ENCODE measurements at places on chromosomes 4 and X.
A peak's percentile ranks its signal among the peaks of the same experiment; 100 is the strongest.

DNA sequence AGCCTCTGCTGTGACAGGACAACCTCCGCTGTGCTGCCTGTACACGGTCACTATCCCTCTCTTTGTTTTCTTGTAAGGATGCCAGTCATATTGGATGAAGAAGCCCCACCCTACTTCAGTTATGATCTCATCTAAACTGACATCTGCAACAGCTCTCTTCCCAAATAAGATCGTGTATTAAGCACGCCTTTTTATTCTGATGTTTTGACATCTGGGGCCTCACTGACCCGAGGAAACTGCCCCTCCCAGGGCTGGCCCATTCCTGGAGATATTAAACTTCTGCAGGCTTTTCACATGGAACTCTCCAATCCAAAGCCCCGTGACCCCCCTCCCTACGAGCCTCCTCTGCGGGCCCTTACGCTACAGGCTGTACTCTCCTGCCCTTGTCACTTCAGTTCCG is 232.0 kb downstream of the ARHGAP10 start:
- no peak for DNase-seq

DNA sequence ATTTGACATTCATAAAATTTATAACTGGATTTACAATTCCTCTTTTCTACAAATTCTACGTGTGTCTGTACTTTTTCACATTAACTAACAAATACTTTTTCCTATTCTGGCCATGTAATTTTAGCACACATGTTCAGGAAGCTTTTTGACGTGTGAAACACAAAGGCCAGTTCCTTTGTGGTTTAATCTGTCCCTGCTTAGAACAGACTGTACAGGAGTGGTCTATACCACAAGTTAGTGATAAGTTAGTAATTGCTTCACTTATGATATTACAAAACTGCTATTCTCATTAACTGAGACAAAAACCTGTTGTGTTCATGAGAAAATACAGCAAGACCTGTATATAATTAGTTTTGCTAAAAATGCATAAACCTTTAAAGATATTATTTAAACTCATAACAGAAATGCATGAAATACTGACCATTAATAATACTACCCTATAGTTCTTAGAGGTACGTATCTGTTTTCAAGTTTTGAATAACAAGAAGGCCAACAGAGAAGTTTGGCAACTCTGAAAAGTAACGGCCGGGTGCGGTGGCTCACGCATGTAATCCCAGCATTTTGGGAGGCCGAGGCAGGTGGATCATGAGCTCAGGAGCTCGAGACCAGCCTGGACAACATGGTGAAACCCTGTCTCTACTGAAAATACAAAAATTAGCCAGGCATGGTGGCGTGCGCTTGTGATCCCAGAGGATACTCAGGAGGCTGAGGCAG is 13.7 kb upstream of the AREG start:
- no peak for DNase-seq

GRCh38 chr4:39559626-39560025 is 32.4 kb upstream of the UGDH start:
- no peak for DNase-seq

DNA sequence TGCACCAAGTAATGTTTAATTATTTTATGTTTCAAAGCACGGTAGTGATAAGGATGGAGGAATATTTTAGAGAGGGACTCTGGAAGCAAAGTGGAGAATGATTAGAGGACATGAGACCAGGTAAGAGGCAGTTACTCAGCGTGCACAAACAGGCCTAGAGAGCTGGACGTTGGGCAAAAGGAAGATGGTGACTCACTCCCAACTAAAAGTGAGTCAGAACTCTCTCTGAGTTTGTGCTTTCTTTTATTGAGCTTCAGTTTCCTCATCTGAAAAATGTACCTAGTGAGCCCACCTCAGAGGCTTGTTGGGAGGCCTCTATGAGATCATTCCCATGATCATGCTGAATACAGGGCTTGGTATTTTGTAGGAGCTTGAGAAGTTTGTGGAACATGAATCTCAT is 1.6 kb upstream of the ZC4H2 start:
- no peak for DNase-seq

GRCh38 chr4:182704077-182704476 is 213.1 kb downstream of the DCTD start:
- no peak for DNase-seq

DNA sequence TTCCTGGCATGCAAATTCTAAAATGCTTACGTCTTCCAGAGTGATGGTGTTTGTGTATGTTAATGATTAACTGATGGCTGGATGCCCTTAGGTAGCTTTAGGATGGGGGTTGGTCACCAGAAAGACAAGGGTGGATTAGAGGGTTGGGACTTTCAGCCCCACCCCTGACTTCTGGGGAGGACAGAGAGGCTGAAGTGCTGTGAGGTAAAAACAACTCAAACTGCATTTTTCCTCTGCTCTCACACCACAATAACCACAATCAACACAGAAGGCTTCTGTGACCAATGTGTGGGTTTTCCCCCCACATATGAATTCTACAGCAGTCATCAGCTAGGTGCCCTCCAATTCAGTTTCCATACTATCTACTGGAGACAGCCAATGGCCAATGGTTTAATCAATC is 18.7 kb upstream of the DDIT4L start:
- no peak for DNase-seq

- peak; percentile 25 for DNase-seq
These were observed 774 bp downstream of the ARMCX2 start for GRCh38 chrX:101658661-101659491.

GRCh38 chr4:109497511-109497910 is 62.5 kb upstream of the MCUB start:
- DNase-seq: no peak

DNA sequence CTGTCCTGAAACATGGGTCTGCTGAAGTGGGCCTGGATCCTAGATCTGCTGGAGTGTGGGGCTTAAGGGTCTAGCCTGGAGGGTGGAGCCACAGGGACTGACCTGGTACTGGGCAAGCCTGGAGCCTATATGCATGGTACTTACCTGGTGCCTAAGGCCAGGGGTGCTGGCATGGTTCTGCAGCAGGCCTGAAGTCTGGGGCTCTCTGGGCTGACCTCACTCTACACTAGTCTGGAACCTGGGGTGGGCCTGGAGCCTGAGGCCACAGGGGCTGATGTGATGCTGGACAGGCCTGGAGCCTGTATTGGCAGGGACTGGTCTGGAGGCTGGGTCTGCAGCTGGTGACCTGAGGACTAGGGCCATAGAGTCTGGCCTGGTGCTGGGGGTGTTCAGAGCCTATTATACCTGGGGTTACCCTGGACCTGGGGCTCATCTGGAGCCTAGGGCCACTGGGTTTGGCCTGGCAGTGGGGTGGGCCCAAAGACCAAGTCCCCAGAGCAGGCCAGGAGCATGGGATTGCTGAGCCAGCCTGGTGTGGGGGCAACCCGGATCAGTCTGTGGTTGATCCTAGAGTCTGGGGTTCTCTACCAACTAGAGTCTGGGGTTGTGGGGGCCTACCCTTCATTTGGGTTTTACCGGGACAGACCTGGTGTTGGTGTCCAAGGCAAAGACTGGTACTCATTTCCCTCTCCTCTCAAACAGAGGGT is 179.6 kb downstream of the SLC4A4 start:
- no peak for DNase-seq

DNA sequence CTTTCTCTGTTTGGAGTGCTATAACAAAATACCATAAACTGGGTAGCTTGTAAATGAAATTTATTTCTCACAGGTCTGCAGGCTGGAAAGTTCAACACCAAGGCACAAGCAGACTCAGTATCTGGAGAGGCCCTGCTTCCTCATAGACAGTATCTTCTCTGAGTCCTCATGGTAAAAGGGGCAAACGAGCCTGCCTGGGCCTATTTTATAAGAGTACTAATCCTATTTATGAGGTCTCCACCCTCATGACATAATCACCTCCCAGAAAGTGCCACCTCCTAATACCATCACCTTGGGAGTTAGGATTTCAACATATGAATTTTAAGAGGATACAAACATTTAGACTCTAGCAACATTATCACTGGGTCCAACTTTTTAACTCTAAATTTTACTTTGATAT is 200.3 kb downstream of the STPG2 start:
- no peak for DNase-seq

All from fibroblast of skin of left quadriceps (primary cell).